Panc1 (cell line): ENCODE measurements at places on chromosomes 12 and 14.

DNA sequence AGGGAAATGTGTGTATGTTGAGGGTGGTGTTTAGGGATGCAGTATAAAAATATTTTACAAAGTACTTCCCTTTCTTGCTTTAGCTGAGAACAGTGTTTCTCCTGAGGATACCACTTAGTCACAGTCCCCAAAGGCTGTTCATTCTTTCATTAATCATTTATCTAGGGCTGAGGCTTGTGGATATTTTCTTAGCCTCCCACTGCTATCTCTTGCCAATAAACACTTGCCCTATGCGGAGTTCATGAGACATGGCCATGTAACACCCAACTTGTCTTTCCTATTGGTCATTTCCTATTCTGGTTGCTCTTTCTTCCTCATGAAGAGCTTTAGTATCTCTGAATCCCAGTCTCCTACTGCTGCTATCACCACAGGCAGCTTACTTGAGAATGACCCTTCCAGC, 75.1 kb downstream of the ETNK1 start:
- DNase-seq: no peak

GRCh38 chr14:65330416-65330815, 82.1 kb upstream of the FUT8 start:
- DNase-seq: no peak

- DNase-seq: no peak
Measured at GRCh38 chr12:57735198-57735855, 3.2 kb downstream of the AGAP2 start.

DNA sequence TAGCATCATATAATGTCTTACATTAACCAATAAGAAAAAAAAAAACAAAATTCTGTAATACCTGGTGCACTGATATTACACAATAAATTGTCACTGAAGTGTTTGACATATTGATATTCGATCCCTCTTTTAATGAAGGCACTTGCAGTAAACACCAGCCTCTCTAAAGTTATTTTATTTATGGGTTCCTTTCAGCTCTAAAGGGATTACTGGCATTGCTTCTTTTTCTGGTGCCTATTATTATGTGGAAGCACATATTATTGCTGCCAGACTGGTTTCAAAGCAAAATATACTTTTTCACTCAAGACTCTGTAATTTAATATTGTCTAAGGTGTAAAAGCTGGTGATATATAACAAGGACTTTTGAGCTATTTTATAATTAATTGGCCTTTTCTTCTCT, 1090.5 kb downstream of the TRHDE start:
- no peak for DNase-seq

GRCh38 chr12:106840243-106840642, 65.8 kb downstream of the RIC8B start:
- DNase-seq: no peak

GRCh38 chr14:59229653-59230406, 41.4 kb downstream of the DAAM1 start:
- DNase-seq: no peak

- DNase-seq: no peak
Measured at GRCh38 chr12:128637642-128638606, 185.8 kb downstream of the SLC15A4 start.

DNA sequence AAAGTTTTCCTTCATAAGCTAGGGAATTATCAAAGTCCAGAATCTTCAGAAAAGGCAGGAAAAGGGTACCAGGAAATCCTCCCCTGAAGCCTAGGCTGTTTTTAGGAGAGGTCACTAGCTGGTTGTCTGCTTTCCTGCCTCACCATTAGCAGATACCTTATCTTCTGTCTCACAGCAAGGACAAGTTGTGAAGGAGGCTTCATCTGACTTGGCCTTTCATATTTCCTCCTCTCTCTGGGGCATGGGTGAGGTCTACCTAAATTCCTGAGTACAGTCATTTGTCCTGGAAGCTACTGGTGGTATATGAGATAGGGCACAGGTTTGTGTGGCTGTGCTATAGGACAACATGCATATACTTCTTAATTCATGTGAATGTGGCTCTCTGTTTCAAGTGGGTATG, 2.3 kb downstream of the FOXJ2 start:
- DNase-seq: no peak

- no peak for DNase-seq
Measured at GRCh38 chr14:89422952-89423345, 5.9 kb upstream of the FOXN3 start.

DNA sequence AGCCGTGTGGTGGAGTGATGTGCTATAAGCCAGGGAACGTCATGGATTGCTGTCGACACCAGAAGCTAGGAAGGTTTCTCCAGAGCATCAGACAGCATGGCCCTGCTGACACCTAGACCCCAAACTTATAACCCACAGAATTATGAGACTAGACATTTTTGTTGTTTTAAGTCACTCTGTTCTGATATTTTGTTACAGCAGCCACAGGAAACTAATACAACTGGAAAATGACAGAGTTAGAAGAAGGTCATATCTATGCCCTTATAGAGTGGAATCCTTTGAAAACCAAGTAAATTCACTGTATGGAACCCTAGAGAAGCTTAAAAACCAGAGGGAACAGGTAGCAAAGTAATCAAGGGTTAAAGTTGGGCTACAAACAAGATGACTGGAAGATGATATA, 42.5 kb downstream of the SPTLC2 start:
- no peak for DNase-seq

GRCh38 chr12:85552461-85552860, 272.4 kb downstream of the ALX1 start:
- DNase-seq: no peak
